ENCODE measurements at places on chromosomes 16 and 17.

DNA sequence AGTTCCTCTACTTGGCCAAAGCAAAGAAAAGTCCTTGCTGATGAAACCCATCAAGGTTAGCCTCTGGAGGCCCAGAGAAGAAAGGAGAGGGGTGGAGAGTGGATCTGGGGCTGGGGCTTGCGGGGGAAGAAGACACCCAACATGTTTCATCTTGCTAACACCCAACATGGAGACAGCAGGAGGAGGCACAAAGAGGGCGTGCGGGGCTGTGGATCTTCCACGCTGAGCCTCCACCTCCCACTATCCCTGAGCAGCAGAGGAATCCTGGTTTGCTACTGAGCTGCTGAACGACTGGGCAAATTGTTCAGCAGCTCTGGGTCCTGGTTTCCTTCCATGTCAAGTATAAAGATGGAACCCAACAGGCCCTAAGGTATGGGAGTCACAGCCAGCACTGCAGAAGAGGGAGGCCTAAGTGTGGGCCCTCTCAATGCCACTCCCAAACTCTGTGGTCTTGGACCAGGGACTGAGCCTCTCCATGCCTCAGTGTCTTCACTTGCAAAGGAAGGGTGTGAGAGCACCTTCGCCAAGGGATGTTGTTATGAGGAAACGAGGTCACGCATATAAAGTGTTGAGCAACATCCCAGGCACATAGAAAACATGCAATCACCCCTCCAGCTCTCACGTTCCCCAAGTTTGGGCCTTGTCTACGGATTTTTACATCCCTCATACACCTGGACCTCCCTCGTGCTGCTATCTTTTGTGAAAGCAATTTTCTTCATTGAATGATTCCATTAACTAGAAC lies 122.5 kb downstream of the XYLT1 start:
- DNase-seq = no peak

GRCh38 chr17:39636587-39636926 lies 387 bp upstream of the STARD3 start:
- no peak for DNase-seq

- DNase-seq = peak; percentile 85
Measured at GRCh38 chr17:32100971-32101631, 41.2 kb upstream of the RHOT1 start.

DNA sequence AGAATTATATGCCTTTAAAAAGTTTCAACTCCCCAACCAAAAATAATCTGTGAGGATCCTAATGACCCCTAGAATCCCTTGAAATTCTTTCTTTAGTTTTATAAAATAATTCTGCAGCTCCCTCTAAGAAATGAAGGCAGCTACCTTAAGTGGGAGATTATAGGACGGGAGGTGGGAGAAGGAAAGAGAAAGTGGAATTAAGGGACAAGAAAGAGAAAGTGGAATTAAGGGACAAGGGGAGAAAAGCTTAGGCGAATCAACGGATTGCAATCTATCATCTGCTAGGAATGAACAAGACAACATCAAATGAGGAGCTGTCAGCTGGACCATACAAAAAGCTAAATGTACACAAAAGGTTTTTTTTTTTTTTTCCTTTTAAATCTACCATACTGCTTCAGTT lies 262.0 kb downstream of the ZFHX3 start:
- no peak for DNase-seq

- no peak for DNase-seq
Measured at GRCh38 chr17:37605081-37605480, 4.1 kb downstream of the SYNRG start.

DNA sequence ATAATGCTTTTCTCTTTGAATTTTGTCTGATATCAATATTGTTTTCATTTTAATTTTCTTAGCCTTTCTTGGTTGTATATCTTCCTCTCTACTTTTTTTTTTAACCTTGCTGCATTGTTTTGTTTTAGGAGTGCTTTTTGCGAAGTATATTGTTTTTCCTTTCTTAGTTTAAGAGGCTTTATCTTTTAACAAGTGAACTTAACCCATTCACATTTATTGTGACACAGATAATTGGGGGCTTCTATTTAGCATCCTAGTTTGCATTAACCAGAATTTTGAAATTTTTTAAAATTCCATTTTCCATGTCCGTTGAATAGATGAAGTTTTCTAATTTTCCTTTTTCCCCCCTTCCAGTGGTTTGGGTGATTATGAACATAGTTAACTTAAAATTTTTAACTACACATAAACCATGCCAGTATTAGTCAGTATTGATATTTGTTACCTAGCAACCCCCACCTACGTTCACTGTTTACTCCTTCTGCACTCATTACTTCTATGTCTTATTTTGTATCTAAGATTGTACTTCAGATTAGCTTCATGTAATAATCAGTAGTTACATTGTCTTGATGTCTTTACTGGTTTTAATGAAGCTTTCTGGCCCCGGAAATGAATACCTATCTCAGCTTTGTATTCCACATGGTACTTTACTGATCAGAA lies 44.4 kb downstream of the TNRC6A start:
- no peak for DNase-seq

DNA sequence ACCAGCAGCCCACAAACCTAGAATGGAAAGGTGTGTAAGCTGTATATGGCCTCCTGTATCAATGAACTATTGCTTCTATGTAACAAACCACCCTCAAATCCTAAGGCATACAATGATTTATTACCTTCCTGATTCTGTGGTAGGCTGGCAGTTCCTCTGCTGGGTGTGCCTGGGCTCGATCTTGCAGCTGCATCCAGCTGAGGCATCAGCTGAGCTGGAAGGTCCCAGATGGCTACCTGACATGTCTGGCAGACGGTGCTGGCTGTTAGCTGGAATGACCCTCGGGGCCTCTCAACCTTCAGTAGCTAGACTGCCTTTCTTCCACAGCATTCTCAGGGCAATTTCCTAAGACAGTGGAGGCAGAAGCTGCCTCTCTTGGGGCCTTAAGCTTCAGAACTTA lies 152.7 kb downstream of the RAB11FIP4 start:
- DNase-seq = no peak

GRCh38 chr17:77145224-77145611 lies 4.4 kb downstream of the SEC14L1 start:
- no peak for DNase-seq

- no peak for DNase-seq
Measured at GRCh38 chr16:397135-397661, at the start of gene NME4. Gene NME4 (plus strand): TSS chr16:397199. CDS start chr16:397223, 24 bp downstream.

DNA sequence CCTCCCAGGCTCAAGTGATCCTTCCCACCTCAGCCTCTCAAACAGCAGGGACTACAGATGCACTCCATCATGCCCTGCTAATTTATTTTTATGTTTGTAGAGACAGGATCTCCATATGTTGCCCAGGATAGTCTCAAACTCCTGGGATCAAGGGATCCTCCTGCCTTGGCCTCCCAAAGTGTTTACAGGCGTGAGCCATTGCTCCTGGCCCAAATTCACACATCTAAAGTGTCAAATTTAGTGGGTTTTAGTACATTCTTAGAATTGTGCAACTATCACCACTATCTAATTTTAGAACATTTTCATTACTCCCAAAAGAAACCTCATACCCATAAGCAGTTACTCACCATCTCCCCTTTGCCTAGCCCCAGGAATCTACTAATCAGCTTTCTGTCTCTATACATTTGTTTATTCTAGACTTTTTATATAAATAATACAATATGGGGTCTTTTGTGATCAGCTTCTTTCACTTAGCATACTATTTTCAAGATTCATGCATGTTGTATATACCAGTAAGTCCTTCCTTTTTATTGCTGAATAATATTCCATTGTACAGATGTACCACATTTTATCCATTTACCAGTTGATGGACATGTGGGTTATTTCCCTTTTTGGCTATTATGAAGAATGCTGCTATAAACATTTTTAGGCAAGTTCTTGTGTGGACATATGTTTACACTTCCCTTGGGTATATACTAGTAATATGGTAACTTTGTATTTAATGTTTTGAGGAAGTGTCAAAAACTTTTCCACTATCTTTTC lies 25.1 kb upstream of the ITGA2B start:
- DNase-seq = no peak

GRCh38 chr16:57711-58110 lies 4.1 kb downstream of the SNRNP25 start:
- no peak for DNase-seq

GRCh38 chr16:7440886-7441400 lies 108.3 kb downstream of the RBFOX1 start:
- no peak for DNase-seq

- DNase-seq = no peak
Measured at GRCh38 chr17:55171634-55172328, 93.0 kb upstream of the HLF start.

DNA sequence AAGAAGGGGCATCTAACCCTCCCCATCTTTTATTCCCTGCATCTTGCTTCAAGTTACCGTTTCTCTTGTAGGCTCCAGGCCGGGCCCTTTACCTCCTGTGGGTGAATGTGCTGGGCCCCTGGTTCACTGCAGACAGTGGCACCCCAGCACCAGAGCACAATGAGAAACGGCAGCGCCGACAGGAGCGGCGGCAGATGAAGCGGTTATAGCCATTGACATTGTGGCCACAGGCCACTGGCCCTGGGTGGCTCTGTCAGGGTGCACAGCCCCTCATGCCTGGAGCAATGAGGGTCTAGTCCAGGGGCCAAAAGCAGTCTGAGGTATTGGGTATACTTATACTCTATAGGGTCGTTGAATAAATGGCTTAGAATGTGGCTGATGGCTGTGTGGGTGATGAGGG lies 2.0 kb downstream of the TMEM208 start:
- DNase-seq = no peak

DNA sequence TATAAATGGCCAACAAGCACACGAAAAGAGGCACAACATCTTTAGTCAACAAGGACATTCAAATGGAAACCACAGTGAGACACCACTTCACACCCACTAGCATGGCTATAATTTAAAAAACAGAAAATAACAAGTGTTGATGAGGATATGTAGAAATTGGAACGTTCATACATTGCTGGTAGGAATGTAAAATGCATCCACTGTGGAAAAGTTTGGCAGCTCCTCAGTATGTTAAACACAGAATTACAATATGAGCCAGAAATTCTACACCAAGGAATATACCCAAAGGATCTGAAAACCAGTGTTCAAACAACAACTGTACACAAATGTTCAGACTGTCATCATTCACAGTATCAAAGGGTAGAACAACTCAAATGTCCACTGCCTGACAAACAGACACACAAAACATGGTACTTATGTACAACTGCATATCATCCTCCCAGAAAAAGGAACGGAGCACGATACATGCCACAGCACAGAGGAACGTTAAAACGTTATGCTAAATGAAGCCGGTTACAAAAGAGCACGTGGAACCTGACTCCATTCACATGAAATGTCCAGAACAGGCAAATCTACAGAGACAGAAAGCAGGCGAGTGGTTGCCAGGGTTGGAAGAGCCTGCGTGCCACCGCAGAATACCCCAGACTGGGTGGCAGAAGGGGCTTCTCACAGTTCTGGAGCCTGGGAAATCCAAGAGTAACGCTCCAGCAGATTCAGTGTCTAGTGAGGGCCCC lies 32.8 kb upstream of the METRNL start:
- no peak for DNase-seq

GRCh38 chr16:27691721-27692120 lies 141.8 kb downstream of the KATNIP start:
- DNase-seq = no peak

DNA sequence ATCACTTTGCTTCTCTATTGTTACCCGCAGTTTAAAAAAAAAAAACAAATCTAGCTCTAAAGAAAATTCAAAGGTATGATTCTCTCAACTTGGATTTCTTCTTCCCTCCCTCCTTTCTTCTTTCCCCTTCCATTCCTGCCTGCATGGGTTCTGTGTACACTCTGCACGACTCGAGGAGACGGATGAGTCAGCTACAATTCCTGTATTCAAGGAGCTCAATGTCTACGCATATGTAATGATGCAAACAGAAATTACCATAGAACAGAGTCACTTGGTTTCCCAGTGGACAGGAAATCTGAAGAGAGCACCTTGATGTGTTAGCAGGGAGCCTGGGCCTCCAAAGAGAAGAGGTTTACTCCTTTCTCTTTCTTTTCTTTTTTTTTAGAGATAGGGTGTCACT lies 92.3 kb downstream of the VPS53 start:
- no peak for DNase-seq

- no peak for DNase-seq
Measured at GRCh38 chr17:74239172-74239571, 25.8 kb downstream of the TTYH2 start.

GRCh38 chr17:75428543-75429469 lies 23.3 kb upstream of the GRB2 start:
- no peak for DNase-seq

GRCh38 chr16:22161999-22162655 lies at the start of gene SDR42E2:
Gene SDR42E2 (plus strand): TSS chr16:22162506. CDS start chr16:22165583, 3,077 bp downstream.
- no peak for DNase-seq

- peak; percentile 81 for DNase-seq
Measured at GRCh38 chr16:2009791-2010510, at the start of gene ZNF598. Gene ZNF598 (minus strand): TSS chr16:2009821.

GRCh38 chr16:48014349-48015135 lies 141.3 kb downstream of the ABCC12 start:
- DNase-seq = no peak

- DNase-seq = no peak
Measured at GRCh38 chr17:49764559-49765180, 739 bp upstream of the FAM117A start.

- DNase-seq = no peak
Measured at GRCh38 chr17:3697103-3697476, 1.1 kb upstream of the P2RX5 start.

GRCh38 chr17:8119581-8120519 lies 1.5 kb upstream of the ALOXE3 start:
- DNase-seq = peak; percentile 73

DNA sequence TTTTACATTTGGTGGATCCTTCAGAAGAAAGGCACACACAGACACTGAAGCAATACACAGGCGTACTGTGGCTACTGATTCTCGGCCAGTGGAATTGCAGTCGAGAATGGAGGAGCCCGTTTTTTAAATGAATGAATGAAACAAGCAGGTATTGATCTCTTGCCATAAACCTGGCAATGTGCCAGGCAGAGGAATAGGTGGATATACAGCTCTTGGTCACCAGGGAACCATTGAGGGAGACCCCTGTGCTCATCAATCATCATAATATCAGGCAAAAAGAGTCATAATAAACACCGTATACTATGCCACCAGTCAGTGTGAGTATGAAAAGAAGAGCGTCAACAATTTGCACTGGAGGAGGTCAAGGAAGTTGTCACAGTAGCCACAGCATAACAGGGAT lies 140.3 kb upstream of the FOXF1 start:
- DNase-seq = no peak

- DNase-seq = no peak
Measured at GRCh38 chr16:19472482-19472881, 49.4 kb downstream of the GDE1 start.

- DNase-seq = peak; percentile 10
Measured at GRCh38 chr16:29675811-29676643, 3.0 kb upstream of the QPRT start.

GRCh38 chr17:77465358-77466041 lies 324.7 kb downstream of the SEC14L1 start:
- no peak for DNase-seq

DNA sequence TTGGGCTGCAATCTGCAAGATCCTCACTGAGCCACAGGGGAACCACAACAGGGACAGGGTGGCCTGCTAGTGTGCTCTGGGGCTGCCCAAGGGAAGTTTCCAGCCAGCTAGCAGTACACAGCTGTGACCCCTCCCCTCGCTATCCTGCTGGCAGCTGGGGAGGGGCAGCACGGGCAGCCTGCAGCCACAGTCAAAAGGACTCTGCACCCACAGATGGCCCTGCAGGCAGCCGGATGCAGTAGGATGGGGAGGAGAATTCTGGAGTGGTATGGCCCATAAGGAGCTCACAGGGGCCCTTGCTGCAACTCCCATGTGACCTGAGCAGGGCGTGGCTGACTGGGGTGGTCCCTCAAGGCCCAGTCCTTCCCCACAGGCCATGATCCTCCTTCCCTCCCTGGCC lies 74.3 kb downstream of the PLD6 start:
- DNase-seq = no peak

GRCh38 chr16:83552930-83553329 lies 254.8 kb upstream of the HSBP1 start:
- DNase-seq = no peak
